ENCODE measurements at places on chromosomes 1 and 21.

GRCh38 chr1:112375701-112376100 lies 20.3 kb upstream of the CTTNBP2NL start:
- no peak for DNase-seq

- no peak for DNase-seq
Observed at GRCh38 chr1:71087060-71087459, 6.2 kb upstream of the ZRANB2 start.

GRCh38 chr1:31272369-31272768 lies 24.2 kb downstream of the SNRNP40 start:
- no peak for DNase-seq

DNA sequence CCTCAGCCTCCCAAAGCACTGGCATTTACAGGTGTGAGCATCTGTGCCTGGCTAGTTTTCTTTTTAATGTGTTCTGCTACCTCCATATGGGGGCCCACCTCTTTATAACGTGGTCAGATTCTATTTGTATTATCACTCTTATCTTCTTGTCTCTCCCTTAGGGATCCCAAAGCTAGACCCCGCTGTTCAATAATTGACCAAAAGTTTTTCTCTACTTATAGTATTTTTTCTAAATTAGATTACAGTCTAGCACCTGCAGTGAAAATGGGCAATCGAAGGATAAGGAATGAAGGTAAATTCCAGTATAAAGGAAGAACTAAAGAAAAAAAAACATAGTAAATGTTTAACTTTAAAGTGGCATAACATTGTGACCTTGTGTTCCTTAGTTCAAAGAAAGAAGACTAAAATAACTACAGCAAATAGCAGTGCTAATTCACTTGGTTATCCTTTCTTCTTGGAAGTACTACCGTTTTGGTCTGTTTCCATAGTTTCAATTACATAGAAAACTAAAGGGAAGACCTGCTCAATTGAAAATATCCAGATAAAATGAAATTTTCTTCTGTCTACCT lies 24.1 kb downstream of the NFYC start:
- DNase-seq: no peak

DNA sequence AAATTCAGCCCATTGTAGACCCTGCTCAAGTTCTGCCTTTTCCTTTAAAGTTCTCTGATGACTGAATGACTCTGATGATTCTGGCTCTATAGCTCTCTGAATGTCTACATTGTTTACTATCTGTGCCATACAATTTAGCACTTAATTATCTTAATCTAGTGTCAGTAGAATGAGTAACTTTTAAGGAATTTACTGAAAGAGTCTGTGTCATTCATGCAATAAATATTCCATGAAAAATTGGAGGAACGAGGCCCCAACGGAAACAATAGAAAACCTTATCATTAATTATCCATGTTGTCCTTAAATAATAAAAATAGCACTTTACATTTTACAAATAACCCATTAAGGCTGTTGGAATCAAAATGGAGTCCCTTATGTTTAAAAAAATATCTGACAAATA lies 77.8 kb downstream of the SLC44A5 start:
- no peak for DNase-seq

- no peak for DNase-seq
Observed at GRCh38 chr1:195965475-195965874, 642.8 kb downstream of the KCNT2 start.

- no peak for DNase-seq
Observed at GRCh38 chr1:96309783-96310182, 411.8 kb upstream of the PTBP2 start.

- DNase-seq: no peak
Observed at GRCh38 chr1:232227306-232227705, 402.6 kb downstream of the SIPA1L2 start.

DNA sequence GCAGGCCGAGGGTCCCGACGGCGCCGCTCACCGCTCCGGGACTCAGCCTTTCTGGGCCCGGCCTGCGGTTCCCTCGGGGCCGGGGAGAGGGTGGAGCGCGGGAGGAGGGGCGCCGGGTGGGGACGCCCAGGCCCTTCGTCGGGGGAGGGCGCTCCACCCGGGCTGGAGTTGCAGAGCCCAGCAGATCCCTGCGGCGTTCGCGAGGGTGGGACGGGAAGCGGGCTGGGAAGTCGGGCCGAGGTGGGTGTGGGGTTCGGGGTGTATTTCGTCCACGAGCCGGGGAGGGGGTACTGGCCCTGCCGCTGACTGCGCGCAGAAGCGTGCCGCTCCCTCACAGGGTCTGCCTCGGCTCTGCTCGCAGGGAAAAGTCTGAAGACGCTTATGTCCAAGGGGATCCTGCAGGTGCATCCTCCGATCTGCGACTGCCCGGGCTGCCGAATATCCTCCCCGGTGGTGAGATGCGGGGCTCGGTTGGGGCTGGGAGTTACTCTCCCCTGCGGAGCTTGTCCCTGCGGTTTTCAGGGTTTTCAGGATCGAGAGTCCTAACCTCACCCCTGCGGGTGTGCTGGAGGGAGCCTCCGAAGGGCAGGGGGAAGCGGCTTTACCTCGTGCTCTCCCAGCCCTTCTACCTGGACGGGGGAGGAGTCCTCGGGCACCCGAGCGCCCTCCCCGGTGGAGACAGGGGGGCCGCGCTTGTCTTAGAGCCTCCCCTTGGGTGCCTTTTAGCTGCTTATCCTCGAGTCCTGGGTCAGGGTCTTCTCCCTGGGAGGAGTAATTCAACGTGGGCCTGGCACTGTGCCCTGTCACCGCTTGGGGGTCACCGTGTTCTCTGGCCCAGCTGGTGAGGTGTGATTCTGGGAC lies 2.1 kb downstream of the SAMD11 start:
- DNase-seq: no peak

GRCh38 chr1:97489834-97490233 lies 431.0 kb downstream of the DPYD start:
- no peak for DNase-seq

GRCh38 chr1:55089683-55090082 lies 50.3 kb downstream of the PCSK9 start:
- DNase-seq: no peak

DNA sequence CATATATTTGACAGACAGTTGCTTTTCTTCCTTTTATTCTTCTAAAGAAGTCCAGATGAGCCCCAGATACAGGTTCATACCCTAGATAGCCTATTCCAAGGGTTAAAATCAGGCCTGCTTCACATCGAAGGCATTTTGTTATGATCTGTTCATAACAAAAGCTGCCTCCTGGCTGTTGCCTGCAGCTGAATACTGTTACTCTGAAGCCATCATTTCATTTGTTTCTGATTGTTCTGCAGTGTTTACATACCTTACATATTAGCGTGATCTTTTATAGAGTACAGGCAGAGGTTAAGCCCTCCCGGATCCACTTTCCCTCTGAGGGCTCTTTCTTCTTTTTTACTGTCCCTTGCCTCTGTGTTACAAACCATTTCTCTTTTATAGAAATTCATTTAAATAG lies 219.0 kb upstream of the HOOK1 start:
- DNase-seq: no peak

- no peak for DNase-seq
Observed at GRCh38 chr1:62530516-62531154, 66.7 kb upstream of the ANGPTL3 start.

- DNase-seq: no peak
Observed at GRCh38 chr21:34590520-34590919, 24.4 kb downstream of the RCAN1 start.

DNA sequence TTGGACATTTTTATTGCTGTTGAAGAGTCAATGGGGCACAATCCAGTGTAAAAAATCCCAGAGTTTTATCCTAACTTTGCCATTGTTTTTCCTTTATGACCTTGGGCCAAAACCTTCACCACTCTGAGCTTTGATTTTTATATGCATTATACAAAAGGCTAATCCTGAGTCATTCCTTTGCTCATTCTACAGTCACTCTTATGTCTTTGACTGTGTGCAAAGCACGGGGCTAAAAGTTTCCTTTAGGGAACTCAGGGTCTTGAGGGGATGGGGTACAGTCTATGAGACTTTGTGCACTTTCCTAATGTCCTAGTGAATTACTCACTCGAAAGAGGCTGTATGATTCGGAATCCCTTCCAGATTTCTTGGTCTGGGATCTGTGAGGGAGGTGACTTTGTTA lies 543.2 kb upstream of the CAMK1G start:
- no peak for DNase-seq

DNA sequence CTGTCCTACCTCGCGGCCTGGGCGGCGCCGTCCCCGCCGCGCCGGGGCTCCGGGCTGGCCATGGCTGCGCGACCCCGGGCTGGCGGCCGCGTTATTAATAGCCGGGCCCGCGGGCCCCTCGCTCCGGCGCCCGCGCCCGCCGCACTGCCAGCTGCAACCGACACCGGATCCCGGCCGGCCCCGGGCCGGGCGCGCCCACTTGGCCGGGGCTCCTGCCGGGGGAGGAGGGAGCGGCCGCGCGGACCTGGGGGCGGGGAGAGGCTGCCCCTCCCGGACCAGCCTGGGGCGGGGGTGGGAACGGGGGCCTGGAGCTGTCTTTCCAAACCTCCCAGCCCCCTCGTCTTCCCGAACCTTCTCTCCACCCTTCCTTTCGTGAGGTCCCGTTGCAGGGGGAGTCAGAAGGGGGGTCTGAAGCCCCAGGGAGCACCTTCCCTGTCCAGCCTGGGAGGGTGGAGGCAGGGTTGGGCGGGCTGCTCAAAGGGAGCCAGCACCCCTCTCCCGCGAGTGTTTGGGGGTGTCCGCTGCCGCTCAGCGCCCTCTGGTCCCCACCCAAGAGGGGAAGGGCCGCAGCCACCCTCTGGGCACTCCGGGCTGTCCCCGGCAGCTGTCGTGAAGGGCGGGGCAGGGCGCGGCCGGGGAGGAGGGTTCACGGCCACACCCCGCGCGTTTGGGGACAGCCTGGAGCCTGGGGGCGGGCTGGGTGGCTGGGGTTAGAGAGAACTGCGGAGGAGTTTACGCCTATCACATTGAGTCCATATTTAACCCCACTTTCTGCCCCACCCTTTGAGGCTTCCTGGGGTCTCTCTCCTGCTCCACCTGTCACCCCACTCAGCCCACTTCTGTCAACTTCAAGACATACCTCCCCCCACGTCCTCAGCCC lies at the start of gene SYNC:
SYNC (minus strand) TSS at position 172 of the 880 bp plus-strand sequence; CDS start at position 62, 110 bp downstream.
- DNase-seq: no peak

- no peak for DNase-seq
Observed at GRCh38 chr1:5451671-5452070, 540.6 kb downstream of the NPHP4 start.

- no peak for DNase-seq
Observed at GRCh38 chr21:25961042-25961441, 209.5 kb downstream of the APP start.

GRCh38 chr1:170410401-170411166 lies 121.4 kb upstream of the GORAB start:
- DNase-seq: no peak

DNA sequence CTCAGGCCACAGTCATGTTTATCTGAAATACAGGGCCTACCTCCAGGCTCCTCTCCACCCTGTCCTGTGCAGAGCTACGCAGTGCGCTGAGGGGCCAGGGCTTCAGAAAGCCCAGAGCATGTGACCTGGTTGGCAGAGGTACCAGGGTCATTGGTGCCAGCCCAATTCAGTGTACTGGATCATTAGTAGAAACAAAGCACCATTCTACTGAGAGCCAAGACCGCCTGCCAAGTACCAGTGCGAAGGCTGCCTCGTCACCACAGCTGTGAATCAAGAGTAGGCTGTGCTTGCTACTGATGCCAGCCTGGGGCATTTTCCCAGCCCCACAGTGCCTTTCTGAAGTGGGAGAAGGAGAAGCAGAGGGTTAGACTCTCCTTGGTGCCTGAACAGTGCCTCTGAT lies 59.8 kb downstream of the CAPN9 start:
- DNase-seq: no peak

DNA sequence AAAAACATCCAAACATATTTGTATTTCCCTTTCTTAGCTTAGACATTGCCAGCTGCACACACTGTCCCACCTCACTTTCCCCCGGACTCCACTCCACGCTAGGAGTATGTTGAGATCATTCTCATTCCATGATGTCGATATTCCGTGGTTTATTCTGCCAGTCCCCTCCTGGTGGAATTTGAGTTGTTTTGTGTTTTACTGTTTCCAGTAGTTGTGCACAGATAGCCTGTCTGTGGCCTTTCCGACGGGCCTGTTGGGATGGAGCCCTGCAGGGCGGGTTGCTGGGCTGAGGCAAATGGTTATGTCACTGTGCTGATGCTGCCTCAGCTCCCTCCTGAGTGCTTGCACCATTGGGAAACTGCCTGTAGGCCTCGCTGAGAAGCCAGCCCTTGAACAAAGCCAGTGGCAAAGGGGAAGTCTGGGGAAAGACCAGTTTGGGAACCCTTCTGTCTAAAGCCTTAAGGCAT lies 12.8 kb downstream of the TRAPPC10 start:
- no peak for DNase-seq

Measured in GM19239 (cell line).